HuH-7.5 (cell line): ENCODE measurements at places on chromosomes 16 and 17.

DNA sequence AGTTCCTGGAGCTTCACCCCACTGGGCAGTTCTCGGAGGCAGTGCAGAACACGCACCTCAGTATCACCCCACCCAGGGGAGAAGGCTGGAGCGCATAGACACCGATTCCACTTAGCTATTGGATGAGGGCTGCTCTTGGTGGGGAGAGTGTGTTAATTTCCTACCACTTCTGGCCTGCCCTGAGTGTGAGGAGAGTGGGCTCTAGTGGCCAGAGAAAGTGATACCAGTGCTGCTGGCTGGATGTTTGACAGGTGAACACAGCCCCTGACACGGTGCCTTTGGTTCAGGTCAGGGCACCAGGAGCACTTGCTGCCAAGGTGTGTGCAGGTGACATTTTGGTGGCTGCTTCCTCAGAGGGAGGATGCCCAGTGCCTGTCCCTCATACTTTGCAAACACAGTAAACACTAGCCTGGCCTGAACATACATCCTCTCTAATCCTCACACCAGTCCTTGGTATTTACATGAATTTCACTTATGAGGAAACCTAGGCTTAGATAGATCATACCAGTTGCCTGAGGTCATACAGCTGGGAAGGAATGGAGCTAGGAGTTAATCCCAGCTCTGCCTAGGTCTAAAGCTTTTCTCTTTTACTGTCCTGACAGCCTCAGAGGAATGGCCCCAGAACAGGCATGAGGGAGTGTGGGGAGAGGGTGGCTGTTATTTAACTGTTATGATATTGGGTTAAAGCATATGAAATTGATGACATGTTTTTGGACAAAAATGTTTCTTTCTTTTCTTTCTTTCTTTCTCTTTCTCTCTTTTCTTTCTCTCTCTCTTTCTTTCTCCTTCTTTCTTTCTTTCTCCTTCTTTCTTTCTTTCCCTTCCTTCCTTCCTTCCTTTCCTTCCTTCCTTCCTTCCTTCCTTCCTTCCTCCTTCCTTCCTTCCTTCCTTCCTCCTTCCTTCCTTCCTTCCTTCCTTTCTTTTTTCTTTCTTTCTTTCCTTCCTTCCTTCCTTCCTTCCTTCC, 21.0 kb upstream of the ITGAX start:
- peak; percentile 45 for DNase-seq

GRCh38 chr16:24011237-24011636, 175.5 kb downstream of the PRKCB start:
- DNase-seq: no peak

- no peak for DNase-seq
Measured at GRCh38 chr17:75832652-75833400, 11.4 kb downstream of the UNC13D start.

GRCh38 chr16:81496321-81496720, 51.7 kb downstream of the CMIP start:
- DNase-seq: no peak

DNA sequence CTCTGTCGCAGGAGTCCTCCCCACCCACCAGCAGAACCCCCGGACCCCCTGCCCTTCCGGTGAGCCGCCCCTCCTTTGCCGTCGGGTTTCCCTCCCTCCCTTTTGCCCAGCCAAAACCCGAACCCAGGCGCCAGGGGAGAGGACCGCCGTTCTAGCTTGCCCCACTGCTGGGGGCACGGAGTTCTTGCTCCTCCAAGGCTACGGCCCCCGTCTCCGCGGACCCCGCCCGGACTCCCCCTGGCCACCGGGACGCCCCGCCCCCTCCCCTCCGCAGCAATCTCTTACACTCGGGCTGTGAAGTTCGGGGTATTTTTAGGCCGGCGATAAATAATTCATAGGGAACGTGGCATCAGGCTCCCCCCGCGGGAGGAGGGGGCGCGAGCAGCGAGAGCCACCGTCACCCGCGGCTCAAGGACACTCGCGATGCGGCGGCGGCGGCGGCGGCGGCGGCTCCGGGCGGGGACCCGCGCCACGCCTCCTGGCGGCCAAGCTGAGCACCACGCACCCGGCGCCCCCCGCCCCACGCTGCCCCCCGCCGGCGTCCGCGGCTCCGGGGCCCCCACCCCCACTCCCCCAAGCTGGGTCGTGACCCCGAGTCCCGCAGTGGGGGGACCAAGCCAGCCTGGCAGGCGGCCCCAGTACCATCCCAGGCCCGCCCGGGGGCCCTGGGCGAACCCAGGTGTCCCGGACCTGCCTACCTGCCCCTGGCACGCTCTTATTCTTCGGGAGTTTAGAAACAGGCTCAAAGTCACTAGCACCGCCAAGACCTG, at the start of gene GRIN2C:
Gene GRIN2C, minus strand, starts transcription at position 427 of the 770 bp plus-strand sequence. CDS start 4,793 bp downstream, outside the sequence.
- peak; percentile 73 for DNase-seq

DNA sequence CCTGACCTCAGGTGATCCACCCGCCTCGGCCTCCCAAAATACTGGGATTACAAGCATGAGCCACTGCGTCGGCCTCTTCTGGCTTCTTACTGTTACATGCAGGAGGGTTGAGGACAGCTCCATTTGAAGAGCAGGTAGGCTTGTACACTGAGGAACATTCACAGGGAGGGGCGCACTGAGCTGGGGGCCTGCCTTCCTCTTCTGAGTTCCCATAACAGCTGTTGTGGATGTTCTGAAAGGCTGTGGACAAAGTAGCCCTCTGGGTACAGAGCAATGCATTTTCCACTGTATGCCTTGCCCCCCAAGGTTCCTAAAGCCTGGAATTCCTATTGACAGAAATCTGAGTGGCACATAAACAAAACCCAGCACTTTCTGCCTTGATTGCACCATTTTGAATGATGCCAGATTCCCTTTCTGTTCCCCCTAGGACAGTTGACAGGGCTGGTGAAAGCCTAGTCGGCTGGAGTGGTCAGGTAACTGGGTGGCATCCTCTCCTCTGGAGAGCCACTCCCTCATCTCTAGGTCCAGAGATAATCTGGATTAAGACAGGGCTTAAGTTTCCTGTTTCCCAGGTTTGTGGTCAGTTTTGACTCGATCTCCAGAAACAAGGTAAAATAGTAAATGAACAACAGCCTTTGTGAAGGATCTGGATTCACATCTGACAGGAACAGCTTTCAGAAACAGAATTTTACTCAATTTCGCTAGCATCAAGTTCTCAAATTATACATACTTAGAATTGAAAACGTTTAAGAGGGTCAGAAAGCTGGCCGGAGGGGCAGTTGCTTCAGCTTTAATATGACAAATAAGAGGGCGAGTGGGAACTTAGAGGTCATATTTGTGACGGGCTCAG, 1.3 kb upstream of the CDK5R1 start:
- no peak for DNase-seq

- no peak for DNase-seq
Measured at GRCh38 chr16:81928271-81928918, 82.9 kb downstream of the SDR42E1 start.

DNA sequence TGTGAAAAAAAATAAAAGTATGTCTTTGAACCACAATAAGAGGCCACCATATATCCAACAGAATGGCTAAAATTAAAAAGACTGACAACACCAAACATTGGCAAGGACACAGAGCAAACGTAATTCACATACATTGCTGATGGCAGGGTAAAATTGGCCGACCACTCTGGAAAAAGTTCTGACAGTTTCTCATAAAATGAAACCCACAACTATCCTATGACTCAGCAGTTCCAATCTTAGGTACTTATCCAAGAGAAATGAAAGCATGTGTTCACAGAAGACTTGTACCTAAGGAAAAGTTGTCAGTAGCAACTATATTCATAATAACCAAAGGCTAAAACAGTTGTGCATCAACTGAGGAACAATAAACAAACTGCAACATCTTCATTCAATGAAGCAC, 357.3 kb upstream of the XYLT1 start:
- DNase-seq: no peak

GRCh38 chr17:82332669-82333278, 792 bp downstream of the SECTM1 start:
- DNase-seq: no peak

DNA sequence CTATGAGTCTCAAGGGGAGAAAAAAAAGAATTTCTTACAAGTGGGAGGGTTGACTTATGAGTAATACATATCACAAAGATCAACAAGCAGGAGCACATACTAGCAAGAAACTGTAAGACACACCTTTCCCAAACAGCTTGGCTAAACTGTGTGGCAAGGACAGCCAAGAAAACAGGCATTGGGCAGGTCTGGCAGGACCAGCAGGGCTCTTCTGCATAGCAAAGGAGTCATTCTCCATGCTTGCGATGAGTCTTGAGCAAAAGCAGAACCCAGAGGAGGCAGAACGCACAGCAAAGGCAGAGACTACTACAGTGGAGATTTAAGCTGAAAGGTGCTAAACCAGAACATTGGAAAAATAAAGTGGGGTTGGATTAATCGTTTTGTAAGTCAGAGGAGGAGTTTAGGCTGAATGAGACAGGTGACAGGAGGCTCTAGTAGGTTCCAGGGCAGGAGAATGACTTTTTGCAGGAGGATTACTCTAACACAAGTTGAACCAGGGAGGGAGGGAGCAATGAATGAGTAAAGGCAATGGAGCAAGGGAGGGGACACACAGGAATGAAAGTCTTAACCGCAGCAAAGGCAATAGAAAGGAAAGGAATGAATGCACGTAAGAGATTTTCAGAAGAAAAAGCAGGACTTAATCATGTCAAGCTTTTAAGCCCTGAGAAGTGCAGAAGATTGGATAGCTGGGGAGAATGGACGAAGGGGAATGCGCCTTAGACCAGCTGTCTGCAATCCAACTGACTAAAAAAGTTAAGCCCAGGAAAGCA, 2.7 kb downstream of the N4BP1 start:
- no peak for DNase-seq

DNA sequence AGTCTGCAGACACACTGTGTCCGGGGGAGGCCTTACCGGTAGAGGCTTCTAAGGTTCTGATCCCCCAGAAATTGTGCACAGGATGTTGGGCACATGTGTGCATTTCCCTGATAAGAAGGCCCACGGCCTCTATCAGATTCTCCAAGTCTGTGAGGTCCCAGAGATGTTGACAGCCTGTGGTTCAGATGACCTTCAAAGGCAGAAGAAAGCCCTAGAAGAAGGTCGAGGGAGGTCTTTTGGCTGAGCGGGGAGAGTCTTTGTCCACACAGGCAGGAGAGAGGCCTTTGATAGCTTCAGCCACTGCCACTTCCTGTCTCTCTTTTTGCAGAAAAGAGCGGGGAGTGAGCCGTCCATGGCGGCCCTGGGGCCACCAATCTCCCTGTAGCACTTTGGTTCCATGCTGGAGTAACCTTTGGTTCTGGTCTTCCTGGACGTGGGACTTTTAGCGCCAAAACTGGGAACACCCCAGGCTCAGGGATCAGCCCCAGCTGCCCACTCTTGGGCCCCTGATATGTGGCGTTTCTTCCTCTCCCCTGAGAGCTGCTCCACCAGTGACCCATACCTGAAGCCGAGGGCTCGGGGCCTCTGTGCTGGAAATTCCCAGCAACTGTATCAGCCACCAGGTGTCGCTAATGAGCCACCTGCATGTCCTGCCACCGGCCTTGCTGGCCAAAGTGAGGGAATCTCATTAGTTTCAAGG, 28.1 kb upstream of the LGALS9 start:
- peak; percentile 94 for DNase-seq

- no peak for DNase-seq
Measured at GRCh38 chr16:58530179-58530578, 14.9 kb downstream of the SETD6 start.

- no peak for DNase-seq
Measured at GRCh38 chr17:77256710-77257109, 115.9 kb downstream of the SEC14L1 start.

- no peak for DNase-seq
Measured at GRCh38 chr17:27473748-27474609, 17.7 kb downstream of the KSR1 start.

- DNase-seq: no peak
Measured at GRCh38 chr17:273981-274832, 78.4 kb downstream of the RPH3AL start.

DNA sequence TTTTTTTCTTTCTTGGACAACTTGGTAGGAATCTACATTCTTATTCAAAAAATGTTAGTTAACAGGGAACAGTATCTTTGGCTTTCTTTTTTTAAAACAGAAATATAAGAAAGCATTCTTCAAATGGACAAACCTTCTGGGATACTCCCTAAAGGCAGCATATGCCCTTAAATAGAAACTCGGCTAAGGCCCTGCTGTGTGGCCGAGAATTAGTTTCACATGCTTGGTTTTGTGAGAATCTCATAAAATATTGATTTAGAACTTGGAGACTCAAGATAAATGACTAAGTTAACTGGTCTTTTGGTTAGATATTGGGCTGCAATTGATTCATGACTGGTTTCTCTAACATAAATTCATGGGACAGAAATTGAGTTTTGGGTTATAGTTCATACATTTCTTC, 359.9 kb upstream of the XYLT1 start:
- no peak for DNase-seq

DNA sequence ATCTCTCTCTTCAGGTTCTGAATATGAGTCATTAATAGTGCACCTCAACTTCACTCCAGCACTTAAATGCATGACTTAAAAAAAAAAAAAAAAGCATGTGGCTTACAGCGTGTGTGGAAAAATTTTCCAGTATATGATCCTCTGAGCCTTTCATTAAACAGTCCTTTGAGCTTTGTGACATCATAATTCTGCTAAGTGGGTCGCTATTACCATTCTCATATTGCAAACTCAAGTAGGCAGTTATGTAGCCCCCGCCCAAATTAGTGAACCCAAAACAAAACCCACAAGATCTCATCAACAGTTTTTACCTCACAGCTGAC, 672 bp downstream of the CMTR2 start:
- no peak for DNase-seq
